ENCODE measurements at places on chromosomes 4 and X.

DNA sequence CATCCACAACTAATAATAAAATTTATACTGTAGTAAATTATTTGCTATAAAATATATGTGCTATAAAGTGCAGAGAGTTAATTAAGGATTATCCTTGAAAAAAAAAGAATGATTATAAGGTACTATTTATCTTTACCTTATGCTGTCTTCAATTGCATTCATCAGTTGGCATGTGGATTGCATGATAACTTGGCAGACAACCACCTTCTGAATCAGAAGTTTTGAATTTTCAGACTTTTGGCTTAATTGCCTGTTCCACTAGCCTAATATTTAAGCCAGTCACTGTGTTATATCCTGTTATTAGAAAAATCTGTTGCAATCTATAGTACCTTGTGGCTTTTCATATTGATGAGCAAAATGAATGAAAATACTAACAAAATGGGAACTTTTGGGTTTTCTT, 1040.3 kb upstream of the PCDH10 start:
- no peak for DNase-seq

- DNase-seq, result no peak
Measured at GRCh38 chr4:21476757-21477156, 471.8 kb downstream of the KCNIP4 start.

DNA sequence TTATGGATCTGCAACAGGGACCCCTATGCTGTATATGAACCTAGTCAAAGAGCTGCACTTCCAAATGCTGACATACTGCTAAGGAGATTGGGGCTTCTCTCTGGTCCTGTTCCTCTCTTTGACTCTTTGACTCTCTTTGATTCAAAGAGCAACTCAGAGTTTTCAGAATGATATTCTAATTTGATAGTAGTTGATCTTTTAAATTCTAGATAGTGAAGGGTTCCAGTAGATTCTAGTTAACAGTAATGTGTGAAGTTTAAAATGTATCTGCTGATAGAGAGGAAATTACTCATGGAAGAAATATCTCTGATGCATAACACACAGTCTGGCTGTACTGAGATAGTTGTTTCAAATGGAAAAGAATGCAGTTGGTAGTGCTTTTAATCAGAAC, 239.1 kb downstream of the RASL11B start:
- no peak for DNase-seq

DNA sequence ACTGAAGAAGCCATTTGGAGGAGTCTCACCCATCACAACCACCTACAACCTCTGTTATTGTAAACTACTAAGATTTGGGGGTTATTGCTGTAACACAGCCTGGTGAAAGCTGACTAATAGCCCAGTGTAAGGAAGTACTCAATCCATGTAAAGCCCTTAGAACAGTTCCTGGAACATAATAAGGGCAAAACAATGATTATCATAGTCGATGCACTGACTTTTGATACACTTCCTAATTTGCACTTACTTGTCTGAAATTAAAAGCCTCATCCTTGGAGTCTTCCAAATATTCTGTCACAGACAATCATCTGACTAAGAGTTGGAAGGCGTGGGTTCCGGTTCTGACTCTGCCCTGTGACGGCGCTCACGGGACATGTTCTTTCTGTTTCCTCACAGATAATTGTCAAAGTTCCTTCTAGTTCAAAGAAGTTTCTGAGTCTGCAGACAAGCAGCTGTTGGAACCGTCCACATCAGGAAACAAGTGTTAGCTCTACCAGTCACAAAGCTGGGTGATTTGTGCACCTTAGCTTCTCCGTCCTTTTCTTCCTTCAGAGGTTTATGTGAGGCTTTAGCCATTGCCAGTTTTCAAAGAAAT, 33.4 kb upstream of the RASGEF1B start:
- peak; percentile 42 for DNase-seq

DNA sequence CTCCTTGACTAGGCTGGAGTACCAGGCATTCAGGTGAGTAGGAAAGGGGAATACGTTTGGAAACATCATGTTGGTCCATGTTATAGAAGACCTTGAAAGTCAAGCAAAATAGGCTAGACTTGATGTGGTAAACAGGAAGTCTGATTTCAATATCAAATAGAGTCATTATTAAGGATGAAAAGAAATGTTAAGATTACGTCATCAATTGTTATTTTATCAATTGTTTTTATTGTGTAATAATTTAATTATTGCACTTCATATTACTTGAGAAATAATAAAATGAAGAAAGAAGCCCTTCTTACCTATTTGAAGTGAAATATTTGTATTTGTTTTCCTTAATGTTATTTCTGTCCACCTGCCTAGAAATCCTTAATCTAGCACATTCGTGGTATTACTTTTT, 361.0 kb upstream of the HAND2 start:
- DNase-seq, result no peak

GRCh38 chr4:100075486-100076270, 114.6 kb downstream of the DDIT4L start:
- DNase-seq, result no peak

DNA sequence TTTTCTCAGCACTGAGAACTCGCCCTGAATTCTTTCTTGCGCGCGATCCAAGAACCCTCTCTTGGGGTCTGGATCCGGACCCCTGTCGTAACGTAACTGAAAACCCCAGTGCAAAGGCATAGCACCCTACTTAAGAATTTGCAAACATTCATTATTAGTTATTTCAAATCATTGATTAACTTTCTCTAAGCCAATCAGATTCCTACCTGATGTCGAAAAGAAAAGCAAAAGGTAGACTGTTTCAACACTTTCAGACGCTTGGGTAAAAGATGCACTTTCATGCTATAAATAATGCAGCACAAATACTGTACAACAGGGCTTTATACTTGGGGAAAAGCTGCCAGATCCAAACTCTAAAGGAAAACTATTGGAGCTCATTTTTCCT, 817 bp upstream of the WDR19 start:
- no peak for DNase-seq

- DNase-seq, result no peak
Measured at GRCh38 chr4:14446904-14447303, 555.4 kb upstream of the CPEB2 start.

DNA sequence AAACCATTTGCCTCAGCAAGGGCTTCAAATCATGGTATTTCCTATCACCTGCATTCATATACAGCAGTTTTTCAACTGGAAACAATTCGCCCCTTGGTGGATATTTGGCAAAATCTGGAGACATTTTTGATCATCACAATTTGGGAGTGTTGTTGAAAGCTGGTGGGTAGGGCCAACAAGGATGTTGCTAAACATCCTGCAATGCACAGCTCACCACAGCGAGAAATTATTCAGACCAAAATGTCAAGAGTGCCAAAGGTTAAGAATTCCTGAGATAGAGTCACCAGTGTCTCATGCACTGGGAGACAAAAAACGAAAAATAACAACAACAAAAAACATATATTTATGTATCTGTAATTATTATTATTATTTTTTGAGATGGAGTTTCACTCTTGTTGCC, 435.2 kb upstream of the CTSO start:
- no peak for DNase-seq

DNA sequence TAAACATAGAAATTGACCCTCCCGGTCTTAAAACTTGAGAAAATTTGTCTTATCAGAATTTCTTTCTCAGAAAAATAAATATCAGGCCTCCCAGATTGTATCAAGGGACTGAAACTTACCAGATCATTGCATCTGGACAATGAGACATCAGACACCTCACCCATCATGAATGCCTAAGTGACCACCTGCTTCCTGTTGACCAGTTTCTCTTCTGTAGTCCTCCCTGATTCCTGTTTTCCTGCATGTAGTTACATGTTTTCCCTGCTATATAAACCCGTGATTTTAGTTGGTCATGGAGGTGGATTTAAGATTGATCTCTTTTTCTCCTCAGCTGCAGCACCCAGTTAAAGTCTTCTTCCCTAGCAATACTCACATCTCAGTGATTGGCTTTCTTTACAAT, 548.1 kb downstream of the PPP4R3C start:
- no peak for DNase-seq

DNA sequence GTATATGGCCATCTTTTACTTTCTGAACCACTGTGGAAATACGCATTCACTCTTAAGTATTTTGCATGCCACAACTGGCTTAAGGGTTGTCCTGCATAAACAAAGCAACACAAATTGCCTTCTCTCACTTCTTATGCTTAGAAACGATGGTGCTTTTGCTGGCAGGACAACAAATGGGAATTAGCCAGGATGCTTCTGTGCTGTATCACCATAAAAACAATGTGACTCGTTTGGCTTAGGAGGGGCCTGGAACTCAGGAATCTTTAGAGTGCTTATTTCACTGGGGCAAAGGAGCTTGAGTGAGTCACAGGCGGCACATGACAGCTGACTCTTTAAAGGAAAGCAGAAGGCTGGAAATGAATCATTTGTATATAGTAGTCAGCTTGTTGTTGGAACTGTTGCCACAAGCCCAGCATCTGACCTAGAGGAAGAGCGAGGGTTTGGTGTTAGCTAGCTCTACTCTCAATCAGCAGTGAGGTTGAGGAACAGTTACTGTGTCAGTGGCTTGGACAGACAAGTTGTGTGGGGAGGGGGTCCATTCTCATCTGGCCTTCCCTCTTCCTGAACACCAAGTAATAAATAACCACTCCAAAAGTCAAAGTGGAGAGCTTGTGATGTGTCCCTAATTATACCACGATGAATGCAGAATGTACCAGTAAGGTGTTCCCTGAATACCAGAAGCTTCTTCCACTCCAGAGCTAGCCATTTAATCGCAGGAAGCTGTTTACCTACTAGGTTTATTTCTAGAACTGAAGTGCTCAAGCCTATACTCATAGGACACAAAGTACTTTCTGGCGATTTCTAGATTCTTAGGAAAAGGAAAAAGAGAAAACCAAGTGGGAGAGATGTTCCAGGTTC, 293.1 kb downstream of the CAMK2D start:
- no peak for DNase-seq

DNA sequence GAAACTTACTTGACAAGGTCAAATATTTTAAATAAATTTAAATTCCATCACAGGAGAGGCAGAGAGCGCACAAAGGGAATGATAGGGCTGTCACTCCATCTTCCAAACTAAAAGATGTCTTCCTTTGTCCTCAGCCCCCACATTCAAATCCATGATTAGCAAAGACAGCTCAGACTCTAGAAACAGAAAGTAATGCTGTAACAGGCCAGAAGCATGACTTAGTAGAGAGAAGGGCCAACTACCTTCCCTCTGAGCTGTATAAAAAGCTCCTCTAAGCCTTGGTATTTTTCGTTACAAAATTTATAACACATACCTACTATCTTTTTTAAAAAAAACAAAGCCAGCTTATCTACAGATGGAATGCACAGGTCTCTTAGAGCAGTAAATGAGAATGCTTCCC, 207.4 kb downstream of the MAPK10 start:
- DNase-seq, result no peak

GRCh38 chr4:153838564-153838963, 49.7 kb upstream of the SFRP2 start:
- DNase-seq, result no peak

GRCh38 chrX:20487227-20487626, 220.5 kb upstream of the RPS6KA3 start:
- DNase-seq, result no peak

DNA sequence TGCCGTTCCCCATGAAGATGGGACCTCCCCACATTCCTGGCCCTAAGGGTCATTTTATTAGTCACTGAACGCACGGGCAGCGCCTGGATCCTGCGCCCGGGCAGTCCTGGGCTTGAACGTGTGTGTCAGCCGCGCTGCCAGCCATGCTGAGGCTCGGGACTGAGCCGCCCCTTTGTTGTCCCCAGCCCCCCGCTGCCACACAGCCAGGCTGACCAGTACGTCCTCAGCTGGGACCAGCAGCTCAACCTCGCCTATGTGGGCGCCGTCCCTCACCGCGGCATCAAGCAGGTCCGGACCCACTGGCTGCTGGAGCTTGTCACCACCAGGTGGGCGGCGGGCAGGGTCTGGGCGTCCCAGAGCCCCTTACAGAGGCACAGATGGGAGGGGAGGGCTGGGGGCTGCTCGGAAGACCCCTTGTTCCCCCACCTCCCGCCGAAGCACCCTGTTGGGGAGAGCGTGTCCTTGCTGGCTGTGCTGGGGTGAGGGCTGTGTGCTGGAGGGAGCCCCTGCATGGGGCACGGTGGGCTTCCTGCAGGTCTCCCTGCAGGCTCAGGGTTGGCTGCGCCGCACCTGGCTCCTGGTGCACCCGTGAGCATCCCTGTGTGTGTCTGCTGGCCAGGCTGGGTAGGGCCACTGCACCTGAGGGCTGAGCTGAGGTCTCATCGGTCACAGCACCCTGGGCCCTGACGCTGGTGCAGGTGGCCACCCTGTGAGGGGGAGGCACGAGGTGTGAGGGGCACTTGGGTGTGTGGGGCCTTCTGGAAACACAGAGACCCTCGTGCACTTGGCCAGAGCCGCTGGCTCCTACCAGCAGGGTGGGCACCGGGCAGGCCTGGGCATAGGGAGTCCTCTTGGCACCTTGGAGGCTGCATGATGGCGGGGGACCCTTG, 1.0 kb downstream of the IDUA start:
- DNase-seq, result no peak

GRCh38 chrX:18394477-18394876, 30.9 kb upstream of the CDKL5 start:
- no peak for DNase-seq

DNA sequence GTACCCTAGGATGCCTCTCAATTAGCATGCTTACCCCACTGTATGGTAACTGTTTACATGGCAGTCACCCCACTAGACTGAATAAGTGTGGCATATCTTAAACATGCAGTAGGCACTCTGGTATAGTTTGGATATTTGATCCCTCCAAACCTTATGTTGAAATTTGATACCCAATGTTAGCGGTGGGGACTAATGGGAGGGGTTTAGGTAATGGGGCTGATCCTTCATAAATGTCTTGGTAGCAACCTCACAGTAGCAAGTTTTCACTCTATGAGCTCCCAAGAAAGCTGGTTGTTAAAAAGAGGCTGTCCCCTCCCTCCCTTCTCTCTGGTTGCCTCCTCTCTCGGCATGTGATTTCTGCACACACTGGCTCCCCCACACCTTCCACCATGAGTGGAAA, 10.1 kb downstream of the TMEM150C start:
- no peak for DNase-seq

GRCh38 chr4:31084806-31085416, 364.7 kb downstream of the PCDH7 start:
- DNase-seq, result no peak

- no peak for DNase-seq
Measured at GRCh38 chr4:83556816-83557215, 20.9 kb downstream of the GPAT3 start.

- no peak for DNase-seq
Measured at GRCh38 chr4:161403781-161404180, 760.0 kb downstream of the FSTL5 start.

DNA sequence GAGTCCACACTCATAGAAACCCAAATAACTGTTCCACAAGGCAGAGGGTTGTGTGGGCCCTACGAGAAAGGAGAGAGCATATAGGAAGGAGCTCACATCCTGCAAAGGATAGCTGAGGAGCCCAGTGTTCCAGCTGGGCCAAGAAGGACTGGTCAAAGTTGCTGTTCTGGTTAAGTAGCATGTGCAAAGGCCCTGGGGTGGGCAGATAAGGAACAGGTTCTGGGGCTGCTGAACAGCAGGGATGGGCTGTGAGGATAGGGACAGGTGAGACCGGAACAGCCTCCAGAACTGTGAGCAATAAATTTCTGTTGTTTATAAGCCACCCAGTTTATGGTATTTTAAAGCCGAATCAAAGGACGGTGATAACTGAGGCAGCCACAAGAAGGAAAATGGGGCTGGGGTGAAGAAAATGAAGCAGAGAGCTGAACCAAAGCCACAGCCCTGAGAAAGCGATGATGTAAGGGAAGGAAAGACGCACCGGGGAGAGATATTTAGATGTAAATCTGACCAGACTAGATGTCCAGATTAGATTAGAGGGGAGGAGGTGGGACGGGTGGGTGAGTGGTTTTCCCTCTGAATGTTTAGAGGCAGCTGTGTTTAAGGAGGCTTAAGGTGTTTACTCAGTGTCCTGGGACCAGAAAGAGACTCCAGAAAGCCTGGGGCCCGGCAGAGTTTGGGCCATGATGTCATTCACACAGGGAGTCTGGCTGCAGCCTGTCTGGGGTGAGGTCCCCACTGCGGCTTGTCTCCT, 180.8 kb upstream of the BCOR start:
- peak; percentile 45 for DNase-seq

Data from activated CD8-positive, alpha-beta memory T cell treated with anti-CD3 and anti-CD28 coated beads for 4 hours (primary cell).